ENCODE measurements at places on chromosomes 7 and 10. TPM values are rescaled to one million over a fixed set of nuclear protein-coding genes. Genes with fewer than 3 reads are reported as not detected.

DNA sequence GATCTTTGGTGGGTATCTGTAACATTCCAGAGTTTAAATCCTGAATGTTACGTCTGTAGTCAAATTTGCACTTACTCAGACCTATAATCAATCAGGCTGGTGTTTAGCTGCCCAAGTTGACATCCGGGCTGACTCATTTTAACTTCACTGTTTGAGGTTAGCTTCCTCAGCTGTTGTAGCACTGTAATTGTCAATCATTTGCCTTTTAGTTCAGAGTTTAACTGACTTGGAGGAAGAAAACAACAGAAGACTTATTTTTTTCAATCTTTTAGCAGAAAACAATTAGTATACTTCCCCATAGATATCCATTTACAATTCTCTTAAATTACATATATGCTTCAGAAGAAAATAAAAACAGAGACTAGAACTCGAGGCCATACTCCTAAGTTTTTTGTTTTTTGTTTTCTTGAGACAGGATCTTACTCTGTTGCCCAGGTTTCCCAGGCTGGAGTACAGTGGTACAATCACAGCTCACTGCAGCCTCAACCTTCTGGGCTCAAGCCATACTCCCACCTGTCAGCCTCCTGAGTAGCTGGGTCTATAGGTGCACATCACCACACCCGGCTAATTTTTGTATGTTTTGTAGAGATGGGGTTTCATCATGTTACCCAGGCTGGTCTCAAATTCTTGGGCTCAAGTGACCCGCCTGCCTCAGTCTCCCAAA lies 38.5 kb upstream of the LRRC17 start:
- no peak for DNase-seq

- DNase-seq: no peak
Measured at GRCh38 chr10:22326145-22326702, 5.3 kb downstream of the BMI1 start.

DNA sequence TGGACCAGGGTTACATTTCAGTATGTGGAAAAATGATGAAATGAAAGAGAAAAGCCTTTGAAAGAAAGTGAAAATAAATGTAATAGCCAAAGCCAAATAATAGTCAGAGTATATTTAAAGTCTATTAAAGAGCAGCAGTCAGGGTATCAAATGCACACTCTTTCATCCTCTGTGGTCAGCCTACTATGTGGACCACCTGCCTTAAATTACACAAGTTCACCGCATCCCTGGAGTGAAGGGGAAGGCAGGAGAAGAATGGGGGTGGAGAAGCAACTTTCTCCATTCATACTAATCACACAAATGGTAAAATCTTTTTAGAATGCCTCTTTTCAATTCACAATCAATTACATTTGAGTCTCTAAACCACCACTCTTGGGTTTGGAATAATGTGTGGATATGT lies 16.0 kb downstream of the TWIST1 start:
- no peak for DNase-seq

- no peak for DNase-seq
Measured at GRCh38 chr10:34626158-34626880, 188.8 kb downstream of the PARD3 start.

- no peak for DNase-seq
Measured at GRCh38 chr7:132171130-132171576, 405.1 kb downstream of the PLXNA4 start.

GRCh38 chr7:84142726-84143125 lies 51.9 kb downstream of the SEMA3A start:
- no peak for DNase-seq

DNA sequence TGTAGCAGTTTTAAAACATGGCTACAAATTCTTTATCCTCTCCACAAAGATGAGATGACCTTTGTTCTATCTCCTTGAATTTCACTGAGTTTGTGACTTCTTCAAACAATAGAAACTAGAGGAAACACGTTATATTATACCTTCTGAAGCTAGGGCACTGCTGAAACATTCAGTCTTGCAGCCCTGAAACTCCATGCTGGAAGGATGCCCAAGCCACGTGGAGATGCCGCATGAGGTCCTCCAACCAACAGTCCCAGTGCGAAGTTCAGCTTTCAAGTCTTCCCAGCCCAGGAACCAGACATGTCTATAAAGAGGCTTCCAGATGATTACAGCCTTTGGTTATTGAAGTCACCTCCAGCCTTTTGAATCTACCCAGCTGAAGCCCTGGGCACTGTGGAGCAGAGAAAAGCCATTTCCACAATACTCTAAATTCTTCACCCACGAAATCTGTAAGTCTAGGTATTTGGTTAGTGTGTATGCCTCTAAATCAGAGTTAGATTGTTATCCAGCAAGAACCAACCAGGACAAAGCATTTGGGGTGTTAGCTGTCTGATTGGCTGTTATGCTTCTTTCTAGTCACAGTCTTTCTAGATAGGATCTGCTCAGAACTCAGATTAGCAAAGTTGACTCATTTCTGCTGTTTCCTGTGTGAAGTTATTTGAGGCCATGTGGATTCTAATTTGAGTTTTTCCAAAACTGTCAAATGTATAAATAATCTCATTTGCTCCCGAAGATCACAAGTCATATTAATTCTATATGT lies 186.5 kb upstream of the TMEM72 start:
- DNase-seq: no peak

DNA sequence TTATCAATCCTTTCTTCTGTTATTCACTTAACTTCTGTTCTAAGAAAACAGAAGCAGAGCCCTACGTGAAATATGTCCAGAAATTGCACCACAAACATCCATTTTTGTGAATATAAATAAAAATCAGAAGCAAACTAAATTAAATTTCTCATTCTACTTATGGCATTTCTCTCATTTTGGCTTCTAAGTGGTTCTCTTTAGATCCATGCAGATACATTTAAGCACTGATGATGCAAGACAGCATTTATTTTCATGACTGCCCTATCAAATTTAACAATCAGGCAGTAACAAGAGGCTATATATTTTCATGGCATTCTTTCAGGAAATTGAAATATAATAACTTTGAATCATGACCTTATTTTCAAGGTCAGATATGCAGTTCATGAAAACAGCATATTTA lies 1049.6 kb downstream of the GRM8 start:
- DNase-seq: no peak

- DNase-seq: peak; percentile 6
Measured at GRCh38 chr10:125868372-125868975, 12.6 kb downstream of the DHX32 start.

DNA sequence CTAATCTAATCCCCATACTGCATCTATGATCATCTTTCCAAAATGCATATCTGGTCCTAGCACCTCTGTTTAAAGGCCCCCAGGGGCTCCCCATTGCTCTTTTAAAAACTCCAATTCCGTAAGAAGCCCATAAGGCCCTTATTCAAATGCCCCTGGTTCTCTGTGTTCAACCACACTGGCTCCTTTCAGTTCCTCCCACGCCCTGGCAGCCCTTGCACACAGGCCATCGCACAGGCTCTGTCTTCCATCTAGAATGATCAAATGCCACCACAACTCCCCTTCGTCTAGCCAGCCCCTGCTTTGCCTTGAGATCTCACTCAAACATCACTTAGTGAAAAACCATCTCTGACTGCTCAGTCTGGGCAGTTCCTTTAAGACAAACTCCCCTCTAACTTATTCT lies 112.9 kb upstream of the LYZL2 start:
- no peak for DNase-seq

GRCh38 chr10:34906067-34906965 lies 91.2 kb upstream of the PARD3 start:
- DNase-seq: no peak

DNA sequence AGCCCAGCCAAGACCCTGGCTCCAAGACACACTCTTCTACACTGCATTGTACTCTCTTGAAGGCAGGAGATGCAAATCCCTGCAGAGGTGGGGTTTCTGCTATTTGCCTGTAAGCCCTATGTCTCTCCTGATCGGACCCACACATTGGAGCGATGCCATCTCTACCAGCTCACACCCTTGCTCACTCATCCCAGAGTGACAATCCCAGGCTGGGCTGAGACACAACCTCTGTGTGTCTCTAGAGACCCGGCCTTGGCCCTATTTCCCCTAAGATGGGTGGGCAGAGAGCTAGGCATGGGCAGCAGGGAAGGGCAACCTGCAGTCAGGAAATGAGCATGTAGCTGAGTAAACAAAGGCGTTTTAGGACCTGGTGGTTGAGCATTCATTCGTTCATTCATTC lies 25.6 kb downstream of the CCDC3 start:
- no peak for DNase-seq

GRCh38 chr7:10412422-10413019 lies 561.2 kb upstream of the PHF14 start:
- DNase-seq: no peak

DNA sequence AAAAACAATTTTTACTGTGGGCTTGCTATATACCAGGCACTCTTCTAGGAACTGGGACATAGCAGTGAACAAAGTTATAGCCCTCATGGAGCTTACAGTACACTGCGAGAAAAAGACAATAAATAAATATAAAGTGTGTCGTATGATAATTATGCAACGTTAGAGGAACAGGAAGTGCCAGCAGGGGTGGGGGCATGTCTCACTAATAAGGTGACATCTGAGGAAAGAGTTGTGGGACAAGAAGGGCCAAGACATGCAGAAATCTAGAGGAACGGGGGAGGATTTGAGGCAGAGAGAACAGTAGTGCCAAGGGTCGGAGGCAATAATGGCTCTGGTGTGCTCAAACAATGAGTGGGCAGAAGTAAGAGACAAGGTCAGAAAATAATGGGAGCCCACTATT lies 52.8 kb downstream of the LMBR1 start:
- no peak for DNase-seq

- DNase-seq: no peak
Measured at GRCh38 chr10:127148066-127148932, 48.1 kb downstream of the INSYN2A start.

DNA sequence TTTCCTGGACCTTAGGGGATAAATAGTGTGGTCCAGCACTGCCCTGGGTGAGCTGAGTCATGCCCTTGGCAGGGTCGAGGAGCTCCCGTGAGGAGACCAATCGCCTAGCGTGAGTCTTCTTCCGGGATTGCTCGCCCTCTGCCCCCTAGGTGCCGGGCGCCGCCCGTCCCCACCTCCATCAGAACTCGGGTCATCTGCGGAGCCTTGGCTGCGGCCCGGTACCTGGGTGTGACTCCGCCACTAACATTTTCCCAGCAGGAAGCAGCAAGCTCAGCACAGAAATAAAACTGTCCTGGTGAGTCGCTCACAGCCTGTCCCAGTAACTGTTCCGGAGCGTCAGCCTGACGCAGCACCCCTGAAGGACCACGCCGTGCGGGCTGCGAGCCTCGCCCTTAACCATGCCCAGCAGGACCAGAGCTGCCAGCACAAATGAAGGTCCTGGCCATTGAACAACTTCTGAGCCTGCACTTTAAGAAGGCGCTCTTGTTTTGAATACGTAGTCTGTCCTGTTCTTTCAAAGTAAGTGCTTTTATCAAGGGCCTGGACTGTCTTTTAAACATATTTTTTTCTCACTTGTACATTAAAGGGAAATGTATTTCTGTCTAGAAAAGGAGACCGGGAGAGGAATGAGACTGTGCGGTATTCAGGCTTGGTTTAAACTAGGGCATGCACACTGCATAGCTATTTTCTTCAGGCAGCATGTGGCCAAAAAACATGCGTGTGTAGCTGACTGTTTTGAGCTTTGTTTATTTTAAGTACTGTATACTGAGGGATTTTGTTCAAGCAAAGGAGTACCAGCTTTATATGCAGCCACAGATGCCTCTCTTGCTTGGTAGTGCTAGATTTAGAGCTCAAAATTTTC lies 136.7 kb downstream of the HECW1 start:
- no peak for DNase-seq

- no peak for DNase-seq
Measured at GRCh38 chr10:32244421-32245207, 102.3 kb downstream of the EPC1 start.

GRCh38 chr10:12418000-12418399 lies 68.7 kb downstream of the CAMK1D start:
- no peak for DNase-seq

The CCDC6 gene
- 22.7 TPM for total RNA-seq

The CCDC186 gene
- total RNA-seq: 38.2 TPM

The HOXA3 gene
- not detected for total RNA-seq

The EMX2 gene
- not detected for total RNA-seq

The AKR1D1 gene
- not detected for total RNA-seq

Data from naive thymus-derived CD8-positive, alpha-beta T cell (primary cell).